ENCODE measurements at places on chromosomes 2 and 18.
A peak's percentile ranks its signal among the peaks of the same experiment; 100 is the strongest.

GRCh38 chr18:32930695-32931301, 158.0 kb upstream of the KLHL14 start:
- no peak for DNase-seq

- no peak for DNase-seq
Measured at GRCh38 chr18:25123438-25124232, 228.3 kb downstream of the ZNF521 start.

DNA sequence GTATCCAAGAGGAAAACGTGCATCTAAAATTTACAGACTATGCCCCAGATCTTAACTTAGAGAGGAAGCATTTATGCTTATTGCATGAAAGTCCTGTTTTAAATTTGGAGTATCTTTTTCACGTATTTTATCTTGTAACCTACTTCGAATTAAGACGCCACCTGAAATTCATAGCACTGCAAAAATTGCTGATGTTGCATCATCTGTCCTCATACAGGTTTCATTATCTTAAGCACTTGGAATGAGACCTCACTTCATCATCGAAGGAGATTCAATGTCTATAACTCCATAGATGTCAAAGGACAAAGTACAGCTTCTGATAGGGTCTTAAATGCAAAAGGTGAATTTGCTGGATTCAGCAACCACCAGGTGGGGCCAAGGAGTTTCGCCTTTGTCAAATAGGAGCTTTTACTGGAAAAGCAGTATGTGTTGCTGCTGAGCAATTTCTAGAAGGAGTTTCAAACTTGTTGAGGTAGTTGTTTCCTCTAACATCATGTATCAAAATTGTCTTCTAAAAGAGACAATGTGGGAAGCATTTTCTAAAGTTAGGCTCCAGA, 106.4 kb upstream of the CCDC85A start:
- no peak for DNase-seq

DNA sequence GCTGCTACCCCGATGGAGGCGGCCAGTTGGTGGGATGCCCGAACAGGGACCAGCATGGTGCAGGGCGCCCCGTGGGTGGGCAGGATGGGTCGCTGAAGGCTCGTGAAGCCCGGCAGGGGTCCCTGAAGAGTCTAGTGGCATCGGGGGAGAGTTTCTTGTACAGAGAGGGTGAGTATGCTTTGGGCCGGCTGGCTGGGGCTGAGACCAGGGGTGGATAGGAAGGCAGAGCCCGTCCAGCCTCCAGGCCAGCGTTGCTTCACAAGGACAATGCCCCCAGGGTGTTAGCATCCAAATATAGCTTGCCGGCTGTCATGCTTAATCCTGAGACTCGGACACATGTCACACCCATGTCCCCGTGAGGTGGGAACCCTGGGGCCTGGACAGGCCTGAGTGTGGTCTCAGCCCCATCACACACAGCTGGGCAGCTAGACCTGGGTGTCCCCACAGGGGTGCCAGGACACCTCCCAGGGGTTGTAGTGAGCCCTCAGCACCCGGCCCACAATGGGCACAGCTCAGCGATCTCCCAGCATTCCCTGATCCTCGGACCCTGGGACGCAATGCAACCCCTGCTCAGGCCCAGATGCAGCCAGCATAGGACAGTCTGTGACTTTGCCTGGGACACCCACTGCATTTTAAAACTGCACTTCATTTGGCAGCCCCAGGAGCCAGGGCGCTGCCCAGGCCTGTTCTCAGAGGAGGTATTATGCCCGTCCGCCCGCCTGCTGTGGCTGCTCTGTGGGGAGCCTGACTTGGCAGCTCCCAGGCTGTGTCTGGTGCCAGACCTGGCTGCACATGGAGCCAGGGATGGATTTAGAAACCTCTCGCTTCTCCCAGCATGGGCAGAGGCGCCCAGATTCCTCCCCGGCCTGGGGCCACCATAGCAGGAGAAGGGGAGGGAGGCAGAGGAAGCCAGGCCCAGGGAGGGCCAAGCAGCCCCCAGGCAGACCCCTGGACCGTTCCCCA, 36.4 kb downstream of the RAMP1 start:
- DNase-seq, result peak; percentile 84

- DNase-seq, result no peak
Measured at GRCh38 chr2:109014476-109014875, 25.5 kb upstream of the EDAR start.

DNA sequence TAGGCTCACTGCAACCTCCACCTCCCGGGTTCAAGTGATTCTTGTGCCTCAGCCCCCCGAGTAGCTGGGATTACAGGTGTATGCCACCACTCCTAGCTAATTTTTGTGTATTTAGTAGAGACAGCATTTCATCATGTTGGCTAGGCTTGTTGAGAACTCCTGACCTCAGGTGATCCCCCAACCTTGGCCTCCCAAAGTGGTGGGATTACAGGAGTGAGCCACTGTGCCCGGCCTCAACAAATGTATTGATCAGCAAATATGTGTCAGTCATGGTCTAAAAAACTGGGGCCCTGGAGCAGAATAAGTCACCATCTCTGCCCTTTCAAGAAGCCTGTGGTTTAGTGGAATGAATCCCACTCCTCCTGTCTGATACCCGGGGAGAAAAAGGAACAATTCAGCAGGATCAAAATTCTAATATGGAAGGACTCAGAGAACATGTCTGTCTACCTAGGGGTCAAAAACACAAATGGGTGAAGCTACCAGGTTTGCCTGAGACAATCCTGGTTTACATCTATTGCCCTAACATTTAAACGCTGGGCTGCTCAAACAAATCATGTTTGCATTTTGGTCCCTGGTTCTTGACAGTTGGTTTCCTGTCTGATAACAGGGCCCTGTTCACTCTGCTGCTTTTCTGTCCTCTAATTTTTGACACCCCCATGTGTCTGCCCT, 21.6 kb downstream of the GCKR start:
- no peak for DNase-seq

DNA sequence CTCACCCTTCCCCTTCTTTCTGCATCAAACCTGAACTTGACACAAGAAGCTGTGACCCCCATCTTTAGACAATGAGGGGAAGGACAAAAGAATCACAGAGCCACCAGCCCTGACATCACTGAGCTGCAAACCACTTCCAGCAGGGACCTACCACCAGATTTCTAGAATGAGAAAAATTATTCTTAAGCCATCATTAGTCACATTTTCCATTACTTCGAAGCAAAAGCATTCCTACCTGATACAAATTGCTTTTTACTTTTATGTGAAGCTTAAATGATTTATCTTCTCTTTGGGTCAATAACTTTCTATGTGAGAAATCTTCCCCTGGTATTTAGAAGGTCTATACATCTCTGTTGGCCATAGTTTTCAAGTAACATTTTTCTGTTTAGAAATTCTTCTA, 134.8 kb downstream of the TCF4 start:
- DNase-seq, result no peak

- no peak for DNase-seq
Measured at GRCh38 chr2:10080536-10081304, 509 bp upstream of the CYS1 start.

GRCh38 chr2:8539743-8540551, 141.9 kb upstream of the ID2 start:
- no peak for DNase-seq

DNA sequence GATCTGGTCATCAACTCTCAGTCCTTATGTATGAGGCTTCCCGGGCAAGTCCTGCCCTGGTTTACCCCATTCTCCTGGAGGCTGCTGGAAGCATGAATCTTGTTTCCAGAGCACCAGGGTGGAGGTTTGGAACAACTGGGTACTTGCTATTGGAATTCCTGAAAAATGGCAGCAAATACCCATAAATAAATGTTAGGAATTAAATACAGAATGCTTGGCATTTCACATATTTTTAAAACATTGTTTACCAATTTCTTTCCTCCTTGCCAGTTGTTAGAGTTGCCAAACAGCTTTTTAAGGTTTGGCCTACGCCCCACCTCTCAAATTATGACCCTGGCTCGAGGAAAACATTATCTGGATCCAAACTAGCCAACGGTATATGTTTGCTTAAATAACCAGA, 90.6 kb upstream of the ZCCHC2 start:
- DNase-seq, result no peak

Measured in H54 (cell line).